ENCODE measurements at places on chromosomes 2 and 18. TPM values are rescaled to one million over a fixed set of nuclear protein-coding genes. Genes with fewer than 3 reads are reported as not detected.

Gene NEB
- total RNA-seq = 0.12 TPM

Gene HSBP1L1
- total RNA-seq = 7.9 TPM

Gene VWA3B
- total RNA-seq = not detected

Gene LYG1
- total RNA-seq = 0.22 TPM

All from uterine smooth muscle cell (primary cell).